Uterus (tissue), 4 donors: ENCODE measurements at places on chromosomes 11 and 22. TPM values are rescaled to one million over a fixed set of nuclear protein-coding genes. Genes with fewer than 3 reads are reported as not detected.

The SMTNL1 gene
- not detected for total RNA-seq

- no peaks in the 10 kb centered on the region for H3K4me1 ChIP-seq
- DNase-seq = no peak
- H3K36me3 ChIP-seq = no peaks in the 10 kb centered on the region
- H3K4me3 ChIP-seq = no peak overlapping the region
- no peak overlapping the region for H3K27ac ChIP-seq
- H3K27me3 ChIP-seq = no peaks in the 10 kb centered on the region
Measured at GRCh38 chr11:58922479-58922878, 16.8 kb upstream of the GLYATL1 start.

DNA sequence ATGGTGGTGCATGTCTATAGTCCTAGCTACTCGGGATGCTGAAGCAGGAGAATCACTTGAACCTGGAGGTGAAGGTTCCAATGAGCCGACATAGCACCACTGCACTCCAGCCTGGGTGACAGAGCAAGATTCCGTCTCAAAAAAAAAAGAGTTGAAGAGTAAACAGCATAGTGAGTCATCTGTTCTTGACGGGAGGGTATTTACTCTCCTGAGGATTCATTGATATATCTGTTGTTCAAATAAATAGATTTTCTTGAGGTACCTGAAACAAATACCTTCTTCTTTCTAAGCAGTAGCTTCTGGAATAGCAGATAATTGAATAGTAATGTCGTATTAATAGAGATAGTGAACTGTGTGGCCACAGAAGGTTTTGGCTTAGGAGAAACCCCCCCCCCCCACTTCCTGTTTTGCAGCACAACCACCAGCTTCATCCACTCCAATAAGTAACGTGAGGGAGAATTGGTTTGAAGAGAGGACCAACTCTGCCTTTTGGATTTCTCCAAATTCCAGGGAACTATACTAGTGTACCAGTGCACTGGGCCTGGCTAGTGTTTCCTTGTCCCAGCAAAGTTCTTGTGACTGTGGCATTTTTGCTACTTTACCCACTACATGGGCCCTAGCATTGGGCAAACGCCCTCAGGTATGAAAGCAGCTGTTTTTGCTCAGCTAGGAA lies 90.0 kb downstream of the PRMT3 start:
- no peak for DNase-seq
- H3K4me3 ChIP-seq = no peak overlapping the region
- no peaks in the 10 kb centered on the region for H3K4me1 ChIP-seq
- no peaks in the 10 kb centered on the region for H3K36me3 ChIP-seq
- H3K27ac ChIP-seq = no peak overlapping the region
- no peaks in the 10 kb centered on the region for H3K27me3 ChIP-seq

DNA sequence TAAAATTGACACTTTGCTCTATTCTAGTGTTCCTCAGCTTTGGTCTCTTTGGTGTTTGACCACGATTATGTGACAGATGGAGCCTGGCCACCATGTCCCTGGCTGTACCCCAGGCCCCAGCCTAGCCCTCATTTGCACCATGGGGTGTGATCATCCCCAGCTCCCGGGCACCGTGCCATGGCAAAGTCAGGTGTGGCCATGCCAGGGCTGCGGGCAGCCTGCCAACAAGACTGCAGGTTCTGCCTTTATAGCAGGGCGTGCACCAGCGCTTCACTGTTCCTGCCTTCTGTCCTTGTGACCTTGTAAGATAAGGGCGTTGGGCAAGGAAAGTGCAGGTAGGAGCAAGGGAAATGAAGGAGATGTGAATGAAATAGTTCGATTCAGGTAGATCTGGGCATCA lies 22.4 kb upstream of the APOBEC3A start:
- H3K36me3 ChIP-seq = no peaks in the 10 kb centered on the region
- no peaks in the 10 kb centered on the region for H3K27me3 ChIP-seq
- H3K27ac ChIP-seq = no peak overlapping the region
- H3K4me3 ChIP-seq = no peak overlapping the region
- H3K4me1 ChIP-seq = no peaks in the 10 kb centered on the region

GRCh38 chr11:117303101-117303500 lies 12.0 kb downstream of the BACE1-AS start:
- H3K36me3 ChIP-seq = no peaks in the 10 kb centered on the region
- DNase-seq = no peak
- no peaks in the 10 kb centered on the region for H3K27me3 ChIP-seq
- no peaks in the 10 kb centered on the region for H3K4me1 ChIP-seq

GRCh38 chr11:87666730-87667129 lies 508.5 kb downstream of the RAB38 start:
- no peaks in the 10 kb centered on the region for H3K27me3 ChIP-seq
- no peaks in the 10 kb centered on the region for H3K4me1 ChIP-seq
- H3K36me3 ChIP-seq = no peaks in the 10 kb centered on the region
- no peak for DNase-seq

DNA sequence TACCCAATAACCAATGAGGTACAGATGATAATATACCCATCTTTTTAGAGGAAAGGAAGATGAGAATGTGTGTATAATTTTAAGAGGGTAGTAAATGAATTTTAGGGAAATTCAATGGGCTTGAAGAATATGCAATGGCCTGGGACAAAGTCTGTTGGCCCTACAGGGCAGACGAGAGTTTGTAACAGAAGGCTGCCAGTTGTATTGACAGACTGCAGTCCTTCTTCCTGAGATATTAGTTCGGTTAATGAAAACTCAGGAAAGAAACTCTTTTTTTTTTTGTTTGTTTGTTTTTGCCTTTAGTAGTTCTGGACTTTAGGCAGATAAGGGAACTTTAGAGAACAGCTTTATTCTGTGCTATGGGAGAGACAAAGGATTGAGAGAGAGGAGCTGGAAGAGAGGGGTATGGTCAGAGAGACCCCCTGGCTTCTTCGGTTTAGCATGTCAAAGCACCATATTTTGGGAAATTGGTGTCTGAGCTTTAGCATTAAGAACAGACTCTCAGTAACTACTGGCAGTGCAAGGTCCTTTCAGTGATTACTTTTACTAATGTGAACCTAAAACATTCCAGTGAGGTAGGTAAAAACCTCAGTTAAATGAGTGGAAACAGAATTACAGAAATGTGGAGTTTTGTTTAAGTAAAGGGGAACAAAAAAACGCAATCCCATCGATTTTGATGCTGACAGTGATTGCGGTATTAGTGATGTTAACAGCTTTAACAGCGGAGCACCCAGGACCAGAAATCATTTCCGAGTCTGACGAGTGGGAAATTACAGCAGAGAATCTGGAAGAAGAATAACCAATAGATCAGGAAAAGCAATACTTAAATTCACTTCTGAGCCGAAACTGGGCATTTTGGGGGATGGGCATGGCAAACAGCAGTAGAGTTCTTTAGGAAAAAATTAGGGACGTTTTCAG lies 644 bp upstream of the NAALAD2 start:
- H3K4me3 ChIP-seq = peak overlapping the region; percentile 48
- no peaks in the 10 kb centered on the region for H3K36me3 ChIP-seq
